ENCODE measurements at places on chromosomes 16 and 17.

GRCh38 chr17:83202002-83203000 is 122.9 kb downstream of the METRNL start:
- DNase-seq = no peak

DNA sequence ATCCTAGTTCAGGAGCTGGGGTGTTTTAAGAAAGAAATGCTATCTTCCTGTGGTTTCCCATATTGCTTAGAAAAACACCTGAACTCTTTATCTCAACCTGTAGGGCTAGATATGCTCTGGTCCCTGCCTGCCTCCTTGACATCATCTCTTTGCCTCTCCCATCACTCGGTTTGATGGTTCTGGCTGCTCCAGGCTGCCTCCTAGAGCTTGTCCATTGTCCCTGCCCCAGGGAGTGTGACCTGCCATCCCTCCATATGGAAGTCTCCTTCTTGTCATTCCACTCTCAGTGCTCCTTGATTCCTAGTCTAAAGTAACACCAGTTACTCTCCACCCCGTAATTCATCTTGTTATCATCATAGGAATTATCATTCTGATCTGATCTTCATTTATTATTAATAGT is 369.0 kb upstream of the EEF2KMT start:
- no peak for DNase-seq

DNA sequence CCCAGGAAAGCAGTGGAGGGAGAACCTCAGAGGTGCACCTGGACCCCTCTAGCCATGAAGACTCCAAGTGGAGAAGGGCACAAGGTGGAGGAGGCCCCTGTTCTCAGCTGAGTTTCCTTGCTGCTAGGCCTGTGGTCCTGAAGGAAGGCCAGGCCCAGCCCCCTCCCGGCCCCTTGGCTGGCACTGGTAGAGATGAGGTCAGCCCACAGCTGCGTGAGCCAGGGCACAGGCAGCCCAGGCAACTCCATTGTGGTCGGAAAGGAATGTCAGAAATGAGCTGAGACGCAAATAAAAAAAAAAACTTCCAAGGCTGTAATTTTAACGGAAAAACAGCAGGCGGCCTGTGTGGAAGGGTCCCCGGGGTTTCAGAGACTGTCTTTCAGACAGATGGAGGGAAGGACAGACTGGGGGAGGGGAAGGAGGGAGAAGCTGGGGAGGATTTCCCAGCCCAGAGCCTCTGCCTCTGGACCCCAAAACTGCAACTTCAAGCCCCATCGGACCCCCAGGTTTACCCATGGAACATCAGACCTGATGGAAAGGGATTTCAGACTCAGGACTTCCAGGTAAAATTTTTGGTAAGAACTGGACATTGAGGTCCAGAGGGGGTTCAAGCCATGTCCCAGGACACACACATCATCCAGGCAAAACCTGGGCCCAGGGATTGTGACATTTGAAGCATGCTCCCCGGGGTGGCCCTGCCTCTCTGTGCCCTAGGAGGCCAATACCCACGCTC is 25.6 kb upstream of the MRPS23 start:
- no peak for DNase-seq

GRCh38 chr16:49748322-49748721 is 107.6 kb downstream of the ZNF423 start:
- DNase-seq = no peak

- DNase-seq = no peak
These were observed 7.8 kb upstream of the ADGRG1 start for GRCh38 chr16:57620335-57621231.

DNA sequence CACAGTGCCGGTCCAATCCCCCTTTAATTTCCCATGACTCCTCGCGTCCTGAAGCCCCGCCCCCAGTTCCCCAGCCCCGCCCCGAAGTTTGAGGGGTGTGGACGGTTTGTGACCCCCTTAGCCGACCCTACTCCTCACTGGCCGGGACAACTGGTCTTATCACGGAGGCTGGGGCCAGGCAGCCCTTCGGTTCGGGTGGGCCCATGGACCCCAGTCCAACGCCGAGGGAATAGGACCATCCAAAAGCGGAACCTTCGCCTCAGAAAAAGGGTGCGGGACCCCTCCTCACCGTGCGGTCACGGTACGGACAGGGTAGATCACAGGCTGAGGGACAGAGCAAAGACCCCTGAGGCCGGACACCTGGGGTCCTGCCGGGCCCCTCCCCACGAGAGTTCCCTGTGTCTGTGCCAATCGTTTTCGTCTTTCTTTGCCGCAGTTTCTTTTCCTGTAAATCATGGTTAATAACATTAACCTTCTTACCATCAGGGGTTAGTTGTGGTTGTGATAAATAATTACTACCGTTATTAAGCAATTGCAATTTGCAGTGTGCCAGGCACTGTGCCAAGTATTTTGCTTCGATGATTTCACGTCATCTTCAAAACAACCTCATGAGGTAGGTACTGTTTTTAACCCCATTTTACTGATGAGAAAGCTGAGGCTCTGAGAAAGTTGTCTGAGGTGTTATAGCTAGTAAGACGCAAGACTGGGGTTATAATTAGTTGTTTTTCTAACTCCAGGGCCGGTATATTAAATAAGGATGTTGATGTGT is 543 bp downstream of the TMUB2 start:
- DNase-seq = peak; percentile 32

- no peak for DNase-seq
These were observed 524.4 kb upstream of the ZFHX3 start for GRCh38 chr16:73572135-73572828.

GRCh38 chr17:50318501-50319285 is 27.2 kb upstream of the XYLT2 start:
- no peak for DNase-seq

- DNase-seq = peak; percentile 24
These were observed 725 bp upstream of the SPHK1 start for GRCh38 chr17:76383546-76384221.

Measured in activated CD4-positive, alpha-beta T cell treated with anti-CD3 and anti-CD28 coated beads, Interleukin-2, amount 50 U/mL, for 1 hour (primary cell).